Inflammatory macrophage treated with lipopolysaccharide for 1 hour (primary cell): ENCODE measurements at places on chromosomes 4 and X.
A peak's percentile ranks its signal among the peaks of the same experiment; 100 is the strongest.

DNA sequence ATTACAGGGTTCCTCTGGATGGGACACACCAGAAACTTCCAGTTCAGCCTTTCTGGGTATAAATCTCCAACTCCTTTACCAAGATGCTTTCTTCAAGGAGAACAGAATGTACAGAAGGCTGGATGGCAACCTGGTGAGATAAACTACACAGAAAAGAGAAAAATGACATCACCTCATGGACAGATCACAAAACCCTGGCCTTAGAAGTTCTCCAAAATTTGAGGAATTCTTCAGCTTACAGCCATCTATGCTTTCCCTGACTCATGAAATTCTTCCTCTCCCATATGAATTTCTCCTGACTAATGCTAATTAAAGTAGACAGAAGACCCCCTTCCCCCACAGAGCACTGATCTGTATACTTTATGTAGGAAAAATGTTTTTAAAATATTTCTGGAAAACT is 345.4 kb downstream of the STIM2 start:
- DNase-seq, result no peak

DNA sequence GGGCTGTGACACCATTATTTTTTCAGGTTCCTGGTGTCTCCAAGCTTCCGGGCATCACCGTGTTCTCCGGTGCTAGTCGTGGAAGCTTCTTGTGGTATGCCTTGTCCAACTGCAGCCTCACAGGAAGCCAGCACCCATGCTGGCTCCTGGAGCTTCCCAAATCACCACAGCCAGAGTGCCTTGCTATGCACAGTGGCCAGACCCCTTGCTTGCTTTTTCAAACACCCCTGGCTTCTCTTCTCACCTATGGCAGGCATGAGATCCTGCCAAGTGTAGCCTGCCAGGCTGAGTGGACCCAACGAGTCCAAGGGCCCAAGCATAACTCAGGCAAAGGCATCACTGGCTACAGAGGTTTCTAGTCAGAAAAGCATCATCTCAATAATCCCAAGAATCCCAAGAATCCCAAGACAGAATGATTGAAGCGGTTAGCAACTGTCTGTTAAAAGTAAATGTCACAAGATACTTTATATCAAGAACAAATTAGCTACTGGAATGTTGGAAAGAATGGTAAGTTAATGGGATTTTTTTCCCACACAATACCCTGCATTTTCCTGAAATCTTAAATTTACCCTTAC is 1522.9 kb downstream of the PCDH18 start:
- no peak for DNase-seq

DNA sequence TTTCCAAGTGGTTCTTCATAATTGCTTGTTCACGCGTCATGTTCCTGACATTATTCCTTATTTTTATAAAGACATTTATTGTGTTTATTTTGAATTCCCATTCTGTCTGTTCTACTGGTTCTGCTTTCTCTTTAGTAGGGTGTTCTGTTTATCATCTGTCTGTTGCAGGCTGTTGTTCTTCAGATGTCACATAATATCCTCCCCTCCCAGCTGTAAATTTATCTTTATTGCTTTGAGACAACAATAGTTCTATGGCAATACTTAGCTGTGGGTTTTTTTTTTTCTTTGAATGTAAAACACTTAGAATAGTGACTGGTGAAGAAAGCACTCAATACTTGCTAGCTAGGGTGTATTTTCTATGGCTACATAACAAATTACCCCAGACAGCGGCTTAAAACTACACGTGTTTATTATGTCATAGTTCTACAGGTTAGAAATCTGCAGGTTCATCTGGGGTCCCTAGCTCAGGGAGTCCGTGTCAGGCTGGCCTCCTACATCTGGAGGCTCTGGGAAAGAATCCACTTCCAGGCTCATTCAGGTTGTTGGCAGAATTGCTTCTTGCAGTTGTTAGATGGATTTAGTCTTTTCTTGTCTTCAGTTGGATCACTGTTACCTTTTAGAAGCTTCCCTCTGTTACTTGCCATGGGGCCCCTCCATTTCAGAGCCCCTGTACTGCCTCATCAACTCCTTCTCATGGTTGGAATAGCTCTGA is 63.4 kb upstream of the ENPEP start:
- DNase-seq, result no peak

GRCh38 chr4:110620691-110621327 is 2.1 kb downstream of the PITX2 start:
- no peak for DNase-seq

- DNase-seq, result peak; percentile 66
Observed at GRCh38 chr4:142817442-142817841, 28.7 kb downstream of the INPP4B start.

DNA sequence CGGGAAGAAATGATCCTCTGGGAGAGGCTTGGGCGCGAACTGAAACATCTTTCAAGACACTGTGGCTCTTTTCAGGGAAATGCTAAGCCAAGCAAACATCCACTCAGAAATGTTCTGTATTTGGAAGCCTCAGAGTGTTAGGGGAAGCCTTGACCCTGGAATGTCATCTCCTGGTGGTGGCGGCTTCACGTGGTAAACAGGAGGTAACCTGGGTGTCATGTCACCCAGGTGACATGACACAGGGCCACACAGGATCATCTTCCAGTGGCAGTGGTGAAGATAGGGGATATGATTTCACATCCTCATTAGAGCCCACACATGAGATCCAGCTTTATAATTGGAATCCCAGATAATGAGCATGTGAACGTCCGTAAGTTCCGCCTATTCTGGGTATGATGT is 140.0 kb downstream of the TBL1X start:
- DNase-seq, result no peak
